ENCODE measurements at places on chromosomes 12 and 14.

DNA sequence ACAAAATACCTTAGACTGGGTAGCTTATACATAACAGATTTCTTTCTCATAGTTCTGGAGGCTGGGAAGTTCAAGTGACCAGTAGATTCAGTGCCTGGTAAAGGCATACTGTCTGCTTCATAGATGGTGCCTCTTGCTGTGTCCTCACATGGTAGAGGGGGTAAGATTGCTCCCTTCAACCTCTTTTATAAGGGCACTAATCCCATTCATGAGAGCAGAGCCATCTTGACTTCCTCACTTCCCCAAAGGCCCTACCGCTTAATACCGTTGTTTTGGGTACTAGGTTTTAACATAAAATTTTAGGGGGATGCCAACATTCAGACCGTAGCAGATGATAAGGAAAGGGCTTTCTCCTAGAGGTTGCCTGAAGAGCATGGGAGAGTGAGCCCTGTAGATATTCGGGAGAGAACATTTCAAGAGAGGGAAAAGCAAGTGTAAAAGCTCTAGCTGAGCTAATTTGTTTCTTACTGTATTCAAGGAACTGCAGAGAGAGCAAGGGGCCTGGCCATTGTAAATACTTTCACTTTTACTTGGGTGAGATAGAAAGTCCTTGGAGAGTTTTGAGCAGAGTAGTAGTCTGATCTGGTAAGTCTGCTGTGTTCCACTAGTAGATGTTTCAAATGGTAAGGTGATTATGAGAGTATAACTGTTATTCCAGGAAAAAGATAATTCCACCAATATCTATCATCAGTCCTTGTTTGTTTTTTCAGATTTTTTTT lies 27.3 kb downstream of the FRS2 start:
- DNase-seq, result no peak

GRCh38 chr12:49369411-49370145 lies 2.3 kb downstream of the SPATS2 start:
- DNase-seq, result no peak

DNA sequence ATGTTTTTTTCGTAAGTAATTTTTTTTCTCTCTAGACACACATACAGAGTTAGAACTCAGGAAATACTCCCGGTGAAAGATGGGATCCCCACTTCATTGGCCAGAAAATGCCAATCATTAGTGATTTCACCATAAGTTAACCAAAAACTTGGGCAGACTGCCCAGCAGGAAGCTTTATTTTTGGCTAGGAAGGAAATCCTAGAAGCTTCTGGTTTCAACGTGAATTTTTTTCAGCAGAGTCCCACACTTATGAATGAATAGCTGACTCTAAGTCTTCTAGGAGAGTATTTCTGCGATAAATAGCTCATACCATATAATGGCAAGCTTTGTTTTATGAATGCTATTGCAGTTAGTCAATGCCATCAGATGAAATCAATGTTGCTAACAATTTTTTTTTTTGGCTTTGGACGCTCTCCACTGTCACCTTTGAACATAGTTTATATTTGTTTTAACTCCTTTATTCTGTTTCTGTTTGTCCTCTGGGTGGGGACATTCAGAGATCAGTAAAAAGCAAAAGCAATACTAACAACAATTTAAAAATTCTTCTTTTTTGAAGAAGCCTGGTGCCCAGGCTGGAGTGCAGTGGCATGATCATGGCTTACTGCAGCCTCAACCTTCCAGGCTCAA lies 9.5 kb downstream of the PPP1CC start:
- no peak for DNase-seq

DNA sequence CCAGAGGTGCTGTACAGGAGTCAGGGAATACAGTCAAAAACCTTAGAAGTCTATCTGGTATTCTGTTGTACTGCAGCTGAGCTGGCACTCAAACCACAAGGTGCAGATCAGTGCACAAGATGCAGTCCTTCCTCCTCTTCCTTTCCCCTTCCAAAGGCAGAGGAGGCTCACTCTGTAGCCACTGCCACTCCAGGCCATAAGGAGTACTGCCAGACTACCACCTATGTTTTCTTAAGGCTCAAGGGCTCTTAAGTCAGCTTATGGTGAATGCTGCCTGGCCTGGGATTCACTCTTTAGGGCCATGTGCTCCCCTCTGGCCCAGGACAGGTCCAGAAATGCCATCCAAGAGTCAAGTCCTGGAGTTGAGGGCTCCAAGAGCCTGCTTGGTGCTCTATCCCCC lies 200.3 kb downstream of the CRADD start:
- no peak for DNase-seq
